ENCODE measurements at places on chromosomes 12 and 14. TPM values are rescaled to one million over a fixed set of nuclear protein-coding genes. Genes with fewer than 3 reads are reported as not detected.

DNA sequence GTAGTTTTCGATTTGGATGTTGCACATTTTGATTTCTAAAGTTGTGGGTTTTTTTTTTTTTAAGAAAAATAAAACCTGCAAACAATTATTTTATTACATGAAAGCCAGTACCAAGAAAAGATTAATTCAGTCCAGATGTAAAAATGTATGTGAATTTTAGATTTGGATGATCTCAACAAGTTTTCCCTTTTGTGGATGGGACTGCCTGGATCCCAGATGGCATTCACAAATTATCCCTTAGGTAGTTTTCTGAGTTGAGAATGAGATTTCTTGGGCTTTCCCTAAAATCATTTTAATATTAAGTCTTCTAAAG, 2.8 kb downstream of the FRMD6 start:
- DNase-seq, result no peak

DNA sequence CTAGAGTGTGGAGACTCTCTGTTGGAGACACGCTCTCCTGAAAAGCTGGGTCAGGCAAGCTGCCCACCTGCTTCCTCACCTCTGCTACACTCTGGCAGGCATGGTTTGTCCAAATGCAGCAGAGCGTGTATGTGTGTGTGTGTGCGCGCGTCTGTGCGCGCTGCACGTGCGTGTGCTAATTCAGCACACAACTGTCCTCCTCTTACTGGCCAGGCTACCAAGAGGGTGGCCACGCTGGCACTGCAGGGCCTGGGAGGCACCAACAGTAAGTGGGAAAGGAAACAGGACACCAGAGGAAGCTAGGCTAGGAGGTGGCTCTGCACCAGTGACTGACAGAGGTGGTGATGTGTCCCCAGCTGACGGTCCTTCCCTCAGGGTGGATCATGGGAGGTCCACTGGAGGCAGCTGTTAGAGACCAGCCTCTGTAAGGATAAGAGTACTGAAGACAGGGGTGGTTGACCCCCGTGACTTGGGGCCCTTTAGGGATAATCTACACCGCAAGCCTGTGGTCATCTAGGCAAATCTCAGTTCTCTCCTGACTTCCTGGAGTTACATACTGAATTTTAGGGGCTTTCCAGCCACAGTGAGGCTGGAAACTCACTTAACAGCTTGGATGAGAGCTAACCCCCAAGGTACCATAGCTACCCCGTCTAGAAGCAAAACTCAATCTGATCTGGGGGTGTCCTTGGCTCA, 15.6 kb upstream of the TFCP2 start:
- DNase-seq, result no peak

DNA sequence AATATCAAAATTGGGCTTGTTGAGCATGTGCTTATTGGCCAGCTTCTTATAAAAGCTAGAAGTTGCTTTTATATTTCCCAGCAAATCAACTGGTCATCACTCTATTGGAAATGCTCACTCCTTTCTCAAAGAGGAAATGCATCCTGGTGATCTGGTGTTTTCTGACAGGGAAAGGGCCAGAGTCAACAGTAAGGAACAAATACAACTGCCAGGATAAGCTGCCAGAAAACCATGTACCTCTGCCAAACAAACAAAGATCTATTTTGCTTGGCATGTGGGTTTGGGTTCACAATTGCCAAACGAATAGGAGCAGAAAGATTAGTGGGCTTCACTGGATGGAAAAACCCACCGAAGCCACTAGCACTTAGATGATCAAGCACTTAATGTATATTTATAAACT, 126.9 kb upstream of the PDZRN4 start:
- DNase-seq, result no peak

DNA sequence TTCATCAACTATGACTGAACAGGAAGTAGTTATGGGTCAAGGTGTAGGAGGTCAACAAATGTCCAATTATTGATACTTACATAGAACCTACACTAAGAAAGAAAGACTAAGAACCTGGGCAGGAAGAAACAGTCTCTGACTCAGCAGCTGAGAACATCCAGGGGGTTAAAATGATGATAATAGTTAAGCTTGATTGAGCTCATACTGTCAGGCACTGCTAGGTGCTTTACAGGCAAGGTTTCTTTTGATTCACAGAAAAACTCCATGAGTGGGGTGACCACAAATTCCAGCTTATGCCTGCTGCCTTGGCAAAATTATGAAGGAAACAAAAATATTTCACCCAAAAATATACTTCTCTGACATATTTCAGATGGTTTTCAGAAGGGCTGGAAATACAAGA, 75.0 kb downstream of the ACADS start:
- DNase-seq, result no peak

GRCh38 chr14:24137529-24138395, 1.8 kb downstream of the PSME1 start:
- no peak for DNase-seq

DNA sequence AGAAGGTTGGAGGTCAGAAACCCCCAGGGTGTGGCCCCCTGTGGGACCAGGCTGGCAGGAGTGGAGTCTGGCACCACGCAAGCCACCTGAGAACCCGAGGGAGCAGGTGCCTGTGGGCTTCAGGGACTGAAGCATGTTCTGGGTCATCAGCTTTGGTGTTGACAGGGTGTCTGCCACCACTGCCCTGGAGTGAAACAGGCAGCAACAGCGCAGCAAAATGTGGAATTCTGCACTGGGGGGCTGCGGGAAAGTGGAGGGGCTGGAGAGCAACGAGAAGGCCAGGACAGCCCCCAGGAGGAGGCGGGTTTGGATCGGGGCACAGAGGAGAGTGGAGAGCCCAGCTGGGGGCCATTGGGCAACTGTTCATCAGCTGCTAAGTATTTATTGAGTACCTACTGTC, 15.9 kb downstream of the PHETA1 start:
- DNase-seq, result no peak

DNA sequence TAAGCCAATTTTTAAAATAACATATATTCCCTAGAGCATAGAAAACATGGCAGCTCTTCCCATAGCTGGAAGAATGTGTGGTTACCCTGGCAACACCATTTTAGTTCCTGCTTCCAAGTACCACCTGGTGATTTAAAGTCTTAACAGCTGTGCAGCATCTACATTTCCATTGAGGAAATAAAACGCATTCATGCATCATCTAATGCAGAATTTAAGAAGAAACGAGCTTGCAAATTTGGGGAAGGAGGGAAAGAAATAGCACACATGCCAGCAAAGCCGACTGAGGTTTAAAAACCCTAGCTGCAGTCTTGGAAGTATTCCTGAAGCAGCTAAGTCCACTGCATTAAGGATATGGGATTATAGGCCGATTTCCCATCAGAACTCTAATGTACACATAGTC, 22.8 kb upstream of the SLC38A2 start:
- no peak for DNase-seq

DNA sequence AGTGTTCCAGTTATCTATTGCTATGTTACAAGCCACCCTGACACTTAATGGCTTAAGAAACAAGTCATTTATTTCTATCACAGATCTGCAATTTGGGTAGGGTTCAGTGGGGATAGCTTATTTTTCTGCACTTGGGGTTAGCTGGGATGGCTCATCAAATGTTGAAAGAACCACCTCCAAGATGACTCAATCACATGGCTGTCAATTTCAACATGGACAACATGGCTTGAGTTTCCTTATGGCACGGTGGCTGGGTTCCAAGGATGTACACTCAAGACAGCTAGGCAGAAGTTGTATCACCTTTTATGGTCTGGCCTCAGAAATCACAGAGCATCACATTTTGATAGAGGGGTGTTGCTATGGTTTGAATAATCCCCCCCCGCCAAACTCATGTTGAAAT, 24.5 kb upstream of the IGF1 start:
- no peak for DNase-seq

DNA sequence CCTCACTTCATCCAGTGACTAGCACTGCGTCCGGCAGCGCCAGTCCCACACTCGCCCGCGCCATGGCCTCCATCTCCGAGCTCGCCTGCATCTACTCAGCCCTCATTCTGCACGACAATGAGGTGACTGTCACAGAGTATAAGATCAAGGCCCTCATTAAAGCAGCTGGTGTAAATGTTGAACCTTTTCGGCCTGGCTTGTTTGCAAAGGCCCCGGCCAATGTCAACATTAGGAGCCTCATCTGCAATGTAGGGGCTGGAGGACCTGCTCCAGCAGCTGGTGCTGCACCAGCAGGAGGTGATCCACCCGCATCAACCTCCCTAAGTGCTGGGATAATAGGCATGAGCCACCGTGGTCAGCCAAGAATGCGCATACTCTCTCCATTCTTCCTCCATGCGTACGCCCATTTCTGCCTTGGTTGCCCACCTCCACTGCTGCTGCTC, 59.9 kb downstream of the IRF2BPL start:
- DNase-seq, result no peak

- DNase-seq, result peak; percentile 32
Measured at GRCh38 chr14:93939304-93940229, 12.4 kb downstream of the FAM181A start.

DNA sequence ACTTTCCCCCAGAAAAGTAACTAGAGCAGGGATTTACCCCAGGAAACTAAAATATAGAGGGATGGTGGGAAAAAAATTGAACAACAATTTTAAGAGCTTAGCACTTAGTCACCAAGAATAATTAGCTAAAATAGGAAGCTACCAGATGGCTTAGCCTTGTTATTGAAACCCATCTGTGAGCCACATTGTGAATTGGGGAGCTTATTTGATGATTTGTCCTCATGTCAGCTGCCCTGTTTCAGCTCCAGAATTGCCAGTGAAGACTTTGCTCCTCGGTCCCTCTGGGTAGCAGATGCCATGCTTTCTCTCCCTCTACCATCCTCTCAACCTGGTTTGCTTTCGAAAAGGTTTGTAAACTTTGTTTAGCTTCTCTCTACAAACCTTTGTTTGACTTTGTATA, 67.7 kb upstream of the PTHLH start:
- no peak for DNase-seq

DNA sequence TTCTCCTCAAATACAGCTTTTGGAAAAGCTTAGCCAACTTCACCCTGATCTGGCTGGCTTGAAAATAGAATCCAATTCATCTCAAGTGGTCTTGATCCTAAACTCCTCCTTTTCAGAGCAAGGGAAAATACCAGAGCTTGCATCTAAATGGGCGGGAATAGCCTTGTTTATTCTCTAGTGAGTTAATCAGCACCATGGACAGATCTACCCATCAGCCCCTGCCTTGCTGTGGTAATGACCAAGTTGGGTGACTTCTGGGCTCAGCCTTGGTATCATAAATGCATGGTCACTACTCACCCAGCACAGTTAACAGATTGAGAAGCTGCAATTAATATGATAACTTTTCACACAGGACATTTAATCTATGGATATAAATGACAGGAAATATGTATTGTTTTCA, 196.6 kb downstream of the GLT1D1 start:
- no peak for DNase-seq

DNA sequence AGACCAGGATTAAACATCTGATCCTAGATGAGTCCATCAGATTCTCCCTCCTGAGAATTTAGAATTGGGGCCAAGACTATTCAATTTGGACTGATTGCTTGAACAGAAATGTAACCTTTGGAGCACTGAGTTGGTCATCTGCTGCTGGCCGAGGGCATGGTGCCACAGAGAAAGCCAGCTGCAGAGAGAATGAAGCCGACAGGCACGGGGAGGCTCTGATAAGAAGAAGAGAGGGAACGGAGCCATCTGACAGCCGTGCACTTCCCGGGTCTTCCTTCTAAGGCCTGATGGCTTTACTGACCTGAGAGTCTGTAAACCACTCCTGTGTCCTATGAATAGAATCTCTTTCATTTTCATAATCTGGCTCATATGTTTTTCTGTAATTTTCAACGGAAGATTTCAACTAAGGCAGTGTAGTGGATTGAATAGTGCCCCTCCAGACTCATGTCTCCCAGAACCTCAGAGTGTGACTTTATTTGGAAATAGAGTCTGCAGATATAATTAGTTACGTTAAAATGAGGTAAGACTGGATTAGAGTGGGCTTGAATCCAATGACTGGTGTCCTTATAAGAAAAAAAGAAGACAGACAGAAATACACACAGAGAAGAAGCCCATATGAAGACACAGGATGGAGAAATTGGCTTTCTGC, 39.1 kb upstream of the FRS2 start:
- DNase-seq, result no peak

- DNase-seq, result no peak
Measured at GRCh38 chr14:98704441-98704840, 567.6 kb downstream of the BCL11B start.

DNA sequence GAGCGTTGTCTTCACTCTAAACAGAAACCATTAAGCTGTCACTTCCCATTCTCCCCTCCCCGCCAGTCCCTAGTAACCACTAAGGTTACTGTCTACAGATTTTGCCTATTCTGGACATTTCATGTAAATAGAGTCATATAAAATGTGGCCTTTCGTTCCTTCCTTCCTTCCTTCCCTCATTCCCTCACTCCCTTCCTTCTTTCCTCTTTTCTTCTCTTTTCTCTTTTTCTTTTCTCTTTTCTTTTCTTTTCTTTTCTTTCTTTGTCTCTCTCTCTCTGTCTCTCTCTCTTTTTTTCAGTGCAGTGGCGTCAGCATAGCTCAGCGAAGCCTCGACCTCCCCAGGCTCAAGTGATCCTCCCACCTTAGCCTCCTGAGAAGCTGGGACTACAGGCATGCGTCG, 37.8 kb downstream of the HCAR2 start:
- DNase-seq, result no peak

- no peak for DNase-seq
Measured at GRCh38 chr14:68656452-68656851, 136.4 kb downstream of the ZFP36L1 start.

Gene NANOG
- not detected for total RNA-seq

Gene GALNT8
- total RNA-seq, result not detected
